Hematopoietic multipotent progenitor cell treated with erythropoietin and hydrocortisone succinate and interleukin-3 and kit ligand, for 6 days (in vitro differentiated cells): ENCODE measurements at places on chromosomes 4 and X.
A peak's percentile ranks its signal among the peaks of the same experiment; 100 is the strongest.

GRCh38 chr4:153728660-153729059, 31.2 kb downstream of the RNF175 start:
- peak; percentile 10 for DNase-seq

DNA sequence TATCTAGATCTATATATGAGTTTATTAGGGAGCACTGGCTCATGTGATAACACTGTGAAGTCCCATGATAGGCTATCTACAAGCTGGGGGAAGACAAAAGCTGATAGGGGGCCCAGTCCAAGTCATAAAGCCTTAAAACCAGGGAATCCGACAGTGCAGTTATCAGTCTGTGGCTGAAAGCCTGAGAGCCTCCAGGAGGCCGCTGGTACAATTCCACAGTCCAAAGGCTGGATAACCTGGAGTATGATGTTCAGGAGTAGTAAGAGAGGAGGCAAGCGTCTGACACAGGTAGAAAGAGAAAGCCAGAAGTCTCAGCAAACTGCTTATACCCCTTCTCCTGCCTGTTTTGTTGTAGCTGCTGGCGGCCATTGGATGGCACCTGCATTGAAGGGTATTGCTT, 177.6 kb upstream of the SPRY1 start:
- DNase-seq, result peak; percentile 23

DNA sequence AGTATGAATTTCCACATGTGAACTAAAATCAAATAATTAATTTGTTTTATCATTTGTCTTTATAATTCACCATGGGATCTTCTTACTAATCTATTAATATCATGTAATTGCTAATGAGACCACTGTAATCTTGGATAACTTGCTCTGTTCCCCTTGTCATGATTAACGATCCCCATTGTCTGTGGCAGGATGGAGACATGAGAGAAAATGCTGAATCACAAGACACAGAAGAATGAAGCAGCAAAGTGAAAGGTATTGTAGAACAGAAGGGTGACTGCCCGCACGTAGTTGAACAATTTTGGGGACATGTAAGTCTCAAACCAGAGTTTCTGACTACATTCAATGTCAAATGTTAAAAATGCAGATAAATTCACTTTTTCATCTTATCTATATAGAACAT, 135.2 kb downstream of the EPHA5 start:
- no peak for DNase-seq

DNA sequence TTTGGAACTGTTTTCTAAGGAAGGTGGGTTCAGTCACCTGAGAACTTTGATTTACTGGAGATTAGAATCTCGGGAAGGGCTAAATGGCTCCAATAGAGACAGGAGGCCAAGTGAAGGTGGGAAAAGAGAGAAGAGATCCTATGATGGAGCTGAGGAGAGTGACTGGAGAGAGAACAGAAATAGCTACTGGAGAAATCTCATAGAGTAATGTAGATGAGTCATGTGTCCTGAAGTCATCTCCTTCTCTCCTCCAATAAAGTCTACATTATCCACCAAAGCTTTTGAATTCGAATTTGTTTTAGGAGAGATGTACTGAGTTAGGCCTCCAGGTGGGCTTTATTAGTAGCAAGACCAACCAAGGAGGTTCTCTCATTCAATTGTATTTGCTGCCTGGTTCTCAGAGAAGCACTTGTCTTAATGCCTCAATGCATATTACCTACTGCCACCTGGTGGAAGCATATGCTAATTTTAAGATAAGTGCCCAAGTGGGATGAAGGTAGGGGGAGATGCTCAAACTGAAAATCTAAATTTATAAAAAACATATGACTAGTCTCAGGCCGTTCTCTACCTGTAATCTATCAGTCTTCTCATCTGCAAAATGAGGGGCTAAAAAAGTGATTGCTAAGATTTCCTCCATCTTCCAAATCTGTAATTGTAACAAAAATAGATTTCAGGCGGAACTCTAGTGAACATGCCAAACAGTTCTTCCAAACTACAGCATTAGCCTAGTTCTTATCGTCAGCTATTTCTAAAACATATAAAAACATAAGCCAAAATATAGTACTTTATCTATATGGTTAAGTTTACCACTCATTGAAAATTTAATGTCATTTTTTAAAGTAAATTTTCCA, 24.4 kb downstream of the TXK start:
- DNase-seq, result peak; percentile 79

DNA sequence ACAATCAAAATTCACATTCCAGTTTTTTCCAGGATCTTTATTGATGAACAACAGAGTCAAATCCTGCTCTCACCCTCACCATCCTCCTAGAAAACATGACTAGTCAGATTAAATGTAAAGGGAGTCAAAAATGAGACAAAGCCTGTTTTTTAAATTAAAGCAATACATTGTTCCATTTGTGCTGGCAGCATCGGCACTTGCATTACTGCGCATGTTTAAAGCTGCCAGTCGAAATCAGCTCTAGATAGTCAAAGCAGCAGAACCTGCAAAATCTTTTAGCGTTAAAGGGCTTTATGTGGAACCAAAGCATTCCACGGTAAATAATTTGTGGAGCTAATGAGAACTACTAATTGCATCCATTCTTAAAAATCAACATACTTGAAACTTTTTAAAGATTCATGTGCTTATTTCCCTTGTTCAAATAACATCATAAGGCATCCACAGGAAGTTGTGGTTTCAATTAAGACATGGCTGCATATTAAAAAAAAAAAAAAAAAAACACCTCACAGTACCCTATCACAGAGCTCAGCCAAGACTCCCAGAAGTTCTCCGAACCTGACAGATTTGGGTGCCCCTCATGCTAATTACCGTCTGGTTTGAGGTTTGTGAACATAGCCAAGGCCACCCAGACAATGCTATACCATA, 82.2 kb downstream of the SH3KBP1 start:
- DNase-seq, result no peak

- DNase-seq, result no peak
Observed at GRCh38 chr4:109303140-109303496, 660 bp upstream of the COL25A1 start.

DNA sequence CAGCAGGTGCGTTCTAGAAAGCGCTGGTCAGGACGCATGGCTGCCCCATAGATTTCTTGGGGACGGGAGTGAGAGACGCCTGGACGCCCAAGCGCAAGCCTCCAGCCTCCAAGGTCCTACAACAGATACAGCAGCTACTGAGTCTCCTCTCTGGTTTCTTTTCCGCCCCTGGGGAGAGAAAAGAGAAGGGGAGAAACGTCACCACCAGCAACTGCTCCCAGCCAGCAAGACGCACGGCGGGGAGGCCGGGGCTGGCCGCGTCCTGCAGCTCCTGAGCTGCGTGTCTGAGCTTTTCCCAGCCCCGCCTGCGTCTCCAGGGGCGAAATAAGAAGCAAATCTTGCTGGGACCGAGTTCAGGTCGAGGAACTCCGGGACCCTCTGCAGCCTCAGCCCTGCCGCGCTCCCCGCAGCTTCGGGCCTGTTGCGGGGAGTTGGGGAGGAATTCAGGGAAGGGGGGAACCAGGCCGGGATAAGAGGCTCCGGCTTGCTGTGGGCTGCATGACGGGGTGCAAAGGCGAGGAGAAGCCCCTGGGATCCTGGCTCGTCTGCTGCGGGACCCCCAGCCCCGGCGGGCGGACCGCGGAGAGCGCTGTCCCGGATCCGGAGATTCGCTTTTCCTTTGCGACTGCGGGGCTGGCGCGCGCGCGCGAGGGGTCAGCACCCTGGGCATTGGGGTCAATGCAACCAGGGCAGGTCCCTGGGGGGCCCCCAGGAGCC, 6.8 kb upstream of the SHOX start:
- peak; percentile 23 for DNase-seq

DNA sequence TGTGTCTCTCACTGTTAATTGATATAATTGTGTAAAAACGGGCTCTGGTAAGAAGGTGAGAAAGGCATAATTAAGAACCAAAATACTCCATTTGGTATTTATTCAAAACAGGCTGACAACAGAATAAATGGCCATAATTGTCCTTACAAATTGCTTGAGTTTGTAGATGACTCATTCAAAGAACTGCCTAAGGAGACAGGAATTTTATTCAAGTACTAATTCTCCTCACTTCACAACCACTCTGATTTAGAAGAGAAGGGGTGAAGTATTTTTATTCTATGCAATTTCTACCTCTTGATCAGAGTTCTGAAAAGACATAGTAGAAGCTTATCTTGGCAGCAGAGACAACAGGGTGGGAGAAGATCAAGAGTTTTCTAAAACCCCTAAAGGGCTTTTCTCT, 43.1 kb downstream of the ATP11C start:
- no peak for DNase-seq

GRCh38 chrX:115579786-115580294, 18.9 kb downstream of the PLS3 start:
- no peak for DNase-seq

- no peak for DNase-seq
Observed at GRCh38 chr4:86055898-86056297, 304.0 kb downstream of the MAPK10 start.

DNA sequence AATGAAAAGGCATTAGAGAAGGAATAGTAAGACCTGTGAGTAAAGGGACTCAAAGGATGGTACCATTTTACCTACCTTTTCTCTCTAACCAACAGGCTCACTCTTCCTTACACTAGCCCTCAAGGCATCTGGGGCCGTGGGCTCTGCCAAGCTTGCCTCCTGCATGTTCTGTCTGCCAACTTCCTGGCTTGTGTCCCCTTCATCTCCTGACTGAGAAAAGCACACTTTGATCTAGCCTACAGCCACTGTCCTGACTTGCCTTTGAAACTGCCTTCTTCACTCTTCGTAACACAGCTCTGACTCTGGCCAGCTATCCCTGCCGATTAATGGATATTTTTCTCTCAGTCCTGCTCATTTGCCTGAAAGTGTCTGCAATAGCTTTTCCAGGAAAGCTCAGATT, 76.5 kb downstream of the RASGEF1B start:
- no peak for DNase-seq

GRCh38 chr4:181224852-181225251, 1018.4 kb upstream of the TENM3 start:
- no peak for DNase-seq

DNA sequence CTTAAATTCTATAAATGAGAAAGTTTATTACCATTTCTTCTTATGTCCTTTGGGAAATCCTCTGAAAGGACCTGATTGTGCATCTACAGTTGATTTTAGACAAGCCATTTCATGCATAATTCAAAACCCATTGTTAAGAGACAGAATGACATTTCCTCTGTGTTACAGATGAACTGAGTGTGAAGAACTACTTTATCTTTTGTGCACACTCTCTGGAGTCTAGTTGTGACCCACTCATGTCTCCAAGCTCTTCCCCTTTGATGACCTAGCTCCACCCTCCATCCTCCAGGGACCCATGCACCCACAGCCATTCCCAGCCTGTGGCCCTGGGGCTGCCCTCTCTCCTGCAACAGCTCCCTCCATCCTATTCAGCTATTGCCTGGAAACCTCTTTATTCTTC, 57.5 kb upstream of the BMPR1B start:
- no peak for DNase-seq

GRCh38 chr4:122619611-122620010, 1.3 kb downstream of the IL21 start:
- DNase-seq, result no peak

DNA sequence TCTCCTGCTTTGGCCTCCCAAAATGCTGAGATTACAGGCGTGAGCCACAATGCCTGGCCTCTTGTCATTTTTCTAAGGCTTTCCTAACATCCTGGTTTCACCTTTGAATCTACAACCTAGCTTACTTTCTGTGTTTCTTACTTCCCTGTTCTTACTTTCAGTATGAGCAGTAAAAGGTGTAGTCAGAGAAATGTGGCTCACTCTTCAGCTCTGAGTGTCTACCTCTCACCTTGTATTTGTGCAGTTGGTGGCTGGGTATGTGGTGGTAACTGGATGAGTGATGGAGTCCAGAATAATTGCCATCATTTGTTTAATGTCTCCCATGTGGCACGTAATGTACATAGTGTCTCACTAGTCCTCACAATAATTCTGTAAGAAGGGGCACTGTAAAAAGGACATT, 19.1 kb upstream of the CXCL11 start:
- no peak for DNase-seq

DNA sequence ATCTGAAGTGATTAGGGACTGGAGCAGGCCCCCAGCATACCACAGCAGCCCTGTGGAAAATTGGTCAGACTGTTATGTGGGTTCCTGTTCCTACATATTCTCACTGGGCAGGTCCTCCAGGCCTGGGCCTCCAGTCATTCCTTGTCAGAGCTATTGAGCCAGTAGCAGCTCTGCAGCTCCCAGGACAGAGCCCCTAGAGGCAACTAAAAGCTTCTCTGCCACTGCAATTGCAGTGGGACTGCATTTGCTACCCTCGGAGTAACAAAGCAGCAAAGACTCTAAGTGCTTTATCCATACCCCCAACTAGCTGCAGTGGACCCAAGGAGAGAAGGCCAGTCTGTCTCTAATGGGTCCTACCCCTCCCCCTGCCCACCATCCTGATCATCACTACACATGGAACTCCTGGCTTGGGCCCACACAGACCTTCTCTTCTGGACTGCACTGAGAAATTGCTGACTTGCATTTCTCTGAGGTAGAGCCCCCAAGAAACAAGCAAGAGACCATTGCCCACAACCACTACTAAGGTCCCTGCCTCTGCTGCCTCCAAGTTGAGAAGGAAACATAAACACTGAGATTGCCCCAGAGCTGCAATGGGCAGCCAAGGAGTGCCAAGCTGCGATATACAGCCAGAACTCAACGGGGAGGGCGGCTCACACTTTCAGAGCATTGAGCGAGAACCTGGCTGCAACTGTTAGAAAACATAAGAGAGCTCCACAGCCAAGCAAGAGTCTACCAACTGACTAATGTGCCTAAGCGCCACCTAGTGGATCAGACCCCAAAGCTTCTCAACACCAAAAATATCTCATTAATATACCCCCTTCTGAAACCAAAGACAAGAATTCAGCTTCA, 738.7 kb upstream of the NDST4 start:
- peak; percentile 82 for DNase-seq

DNA sequence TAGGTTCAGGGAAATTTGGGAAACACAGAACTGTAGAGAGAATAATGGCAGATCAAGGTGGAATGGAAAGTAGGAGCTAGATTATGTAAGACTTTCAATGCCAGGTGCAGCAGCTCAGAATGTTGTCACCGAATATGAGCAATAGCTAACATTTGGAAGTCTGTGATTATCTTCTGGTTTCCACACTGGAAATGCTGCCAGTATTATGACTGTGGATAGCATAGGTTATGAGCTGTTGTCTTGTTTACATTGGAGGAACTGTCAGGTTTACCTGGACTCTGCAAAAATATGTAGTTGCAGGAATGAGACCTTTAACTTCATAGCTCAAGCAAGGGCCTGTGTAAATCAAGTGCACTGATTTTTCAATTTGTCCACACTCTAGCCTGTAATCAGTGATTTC, 26.0 kb upstream of the TAF9B start:
- DNase-seq, result no peak

DNA sequence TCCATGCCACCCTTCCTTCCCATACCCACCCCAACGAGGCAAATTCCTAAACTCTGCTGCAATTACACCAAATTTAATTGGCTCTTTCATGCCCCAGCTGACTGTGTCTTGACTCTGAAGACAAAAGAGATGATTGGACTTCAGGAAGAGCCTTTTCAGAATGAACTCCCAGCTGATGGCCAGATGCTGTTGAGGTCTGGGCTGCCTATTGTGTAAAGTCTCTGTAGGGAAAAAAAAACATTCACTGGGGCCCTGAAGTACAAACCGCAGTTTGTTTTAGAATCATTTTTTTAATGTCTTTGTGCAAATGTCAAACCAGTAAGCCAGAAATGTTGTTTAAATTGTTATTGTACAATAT, 174.8 kb downstream of the HHIP start:
- no peak for DNase-seq
